ENCODE measurements at places on chromosomes 11 and 22. TPM values are rescaled to one million over a fixed set of nuclear protein-coding genes. Genes with fewer than 3 reads are reported as not detected.

DNA sequence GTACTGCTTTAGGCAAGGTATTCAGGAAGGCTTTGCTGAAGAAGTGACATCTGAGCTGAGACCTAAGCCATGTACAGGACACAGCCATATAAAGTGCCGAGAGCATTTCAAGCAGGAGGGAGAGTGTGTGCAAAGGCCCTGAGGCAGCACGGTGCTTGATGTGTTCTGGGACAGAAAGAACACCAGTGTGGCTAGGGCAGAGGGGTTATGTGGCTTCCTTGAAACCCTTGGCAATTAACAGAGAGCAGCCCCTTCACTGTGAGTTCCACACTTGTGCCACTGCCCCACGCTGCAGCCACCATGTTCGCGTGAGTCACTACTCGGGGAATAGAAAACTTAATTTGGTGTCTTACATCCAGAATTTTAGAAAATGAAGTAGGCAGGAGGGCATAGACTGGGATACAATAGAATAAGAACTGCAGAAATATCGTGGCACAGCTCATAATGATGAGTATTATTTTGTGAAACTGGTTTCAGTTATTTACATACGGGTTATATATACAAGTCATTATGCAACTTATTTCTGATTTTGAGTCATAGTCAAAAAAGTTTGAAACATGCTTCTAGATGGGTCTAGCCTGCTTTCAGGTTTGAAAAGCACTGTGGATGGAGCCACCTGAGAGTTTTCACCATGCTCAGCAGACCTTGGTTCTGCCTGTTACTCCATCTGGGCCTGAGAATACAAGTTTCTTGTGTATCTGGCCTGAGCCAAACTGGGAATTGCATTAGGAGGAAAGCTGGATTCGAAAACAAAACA, 11.8 kb downstream of the IL10RA start:
- no peak for DNase-seq

PHOX2A gene
- total RNA-seq: not detected

DNA sequence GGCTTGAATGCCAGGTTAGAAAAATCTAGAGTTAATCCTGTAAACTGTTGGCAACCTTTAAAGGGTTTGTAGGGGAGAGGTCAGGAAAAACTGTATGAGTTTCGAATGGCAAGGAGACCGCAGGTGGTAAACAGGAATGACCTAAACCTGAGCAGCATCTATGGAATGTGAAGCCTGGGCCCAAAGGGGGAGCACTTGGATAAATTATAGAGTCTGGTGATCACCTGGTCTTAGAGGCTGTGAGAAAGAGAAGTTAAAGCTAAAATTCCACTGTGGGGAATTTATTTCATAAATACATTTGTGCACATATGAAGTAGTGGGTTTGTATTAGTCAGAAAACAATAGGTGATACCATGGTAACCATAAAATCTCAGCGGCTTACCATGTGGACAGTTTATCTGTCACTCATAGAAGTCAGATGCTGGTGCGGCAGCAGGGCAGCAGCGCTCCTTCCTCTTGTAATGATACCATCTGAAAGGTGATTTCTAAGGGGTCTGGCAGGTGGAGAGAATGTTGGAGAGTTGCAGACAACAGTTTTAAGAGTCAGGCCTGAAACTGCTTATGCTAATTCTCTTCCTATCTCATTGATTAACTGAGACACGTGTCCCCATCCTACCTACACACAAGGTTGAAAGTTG, 1104.4 kb upstream of the CCDC90B start:
- no peak for DNase-seq

MICALL1 gene
- total RNA-seq: 80.2 TPM

GRCh38 chr11:104817973-104818372, 80.3 kb downstream of the CASP12 start:
- no peak for DNase-seq

- DNase-seq: no peak
Observed at GRCh38 chr11:78535920-78536319, 38.7 kb downstream of the NARS2 start.

DRICH1 gene
- total RNA-seq: 2.3 TPM

ATG16L2 gene
- 39.7 TPM for total RNA-seq

DNA sequence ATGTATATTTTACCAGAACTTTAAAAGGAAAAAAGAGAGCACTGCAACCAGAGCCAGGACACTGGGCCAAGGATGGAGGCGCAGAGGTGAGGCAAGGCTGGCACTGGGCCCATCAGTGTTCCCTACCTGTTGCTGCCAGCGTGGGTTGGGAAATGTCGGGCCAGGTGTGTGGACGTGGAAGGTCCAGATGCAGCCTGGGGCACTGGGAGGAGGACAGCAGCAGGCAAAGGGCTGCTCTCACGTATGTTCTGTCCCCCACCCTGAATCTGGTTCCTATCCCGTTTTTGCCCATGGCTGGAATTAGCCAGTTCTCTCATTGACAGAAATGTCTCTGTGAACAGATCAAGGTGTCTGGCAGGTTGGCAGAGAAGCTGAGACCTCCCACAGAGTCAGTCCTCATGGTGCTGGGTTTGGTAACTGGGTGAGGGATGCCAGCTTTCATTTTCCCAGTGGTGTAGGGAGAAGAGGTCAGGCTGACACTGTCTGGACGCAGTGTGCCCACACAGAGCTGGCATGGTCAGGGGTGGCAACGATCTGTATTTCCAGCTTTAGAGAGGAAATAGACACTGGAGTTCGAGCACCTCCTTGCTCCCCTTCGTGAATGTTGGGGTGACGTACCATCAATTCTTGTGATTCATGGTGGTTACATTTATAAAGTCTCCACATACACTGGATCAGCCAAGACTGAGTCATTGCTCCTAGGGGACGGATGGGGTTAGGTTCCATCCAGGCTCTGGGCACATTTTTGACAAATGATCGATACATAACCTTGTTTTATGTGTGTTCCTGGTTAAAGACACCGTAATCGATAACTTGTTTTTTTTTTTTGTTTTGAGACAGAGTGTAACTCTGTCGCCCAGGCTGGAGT, 4.3 kb upstream of the PNPLA3 start:
- no peak for DNase-seq
